ENCODE measurements at places on chromosomes 12 and 14.

DNA sequence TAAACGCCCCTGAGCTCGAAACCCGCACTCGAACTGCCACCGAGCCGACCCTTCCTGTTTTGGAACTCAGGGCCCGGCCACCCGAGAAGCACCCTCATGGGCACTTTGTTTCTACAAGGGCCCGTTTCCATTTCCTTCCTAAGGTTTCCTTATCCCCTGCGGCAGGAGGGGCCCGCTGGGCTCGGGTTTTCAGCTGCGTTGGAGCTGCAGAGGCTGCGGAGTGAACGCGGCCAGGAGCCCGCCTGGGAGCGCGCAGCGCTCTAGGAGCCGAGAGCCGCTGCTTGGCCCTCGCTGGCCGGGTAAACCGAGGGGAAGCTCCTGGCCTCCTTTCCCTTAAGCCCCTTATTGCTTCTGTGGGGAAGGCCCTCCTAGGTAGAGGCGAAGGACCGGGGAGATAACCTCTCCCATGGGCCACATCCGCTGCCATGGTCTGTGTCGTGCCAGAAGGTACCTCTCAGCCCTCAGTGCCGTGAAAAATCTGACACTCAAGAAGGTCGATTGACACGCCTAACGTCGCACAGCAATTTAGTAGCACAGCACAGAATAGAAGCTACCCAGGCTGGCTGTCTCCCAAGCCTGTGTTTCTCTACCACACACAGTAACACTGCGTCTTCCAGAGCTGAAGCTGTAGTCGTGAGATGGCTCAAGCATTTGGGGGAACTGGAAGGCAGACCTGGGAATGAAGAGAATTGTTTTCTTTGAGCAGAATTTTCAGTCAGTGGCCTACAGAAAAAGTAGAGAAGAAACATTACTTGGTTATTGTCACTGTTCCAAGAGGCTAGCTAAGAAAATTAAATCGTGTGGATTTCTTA is 12.9 kb upstream of the CALM1 start:
- peak; percentile 52 for DNase-seq

GRCh38 chr12:93358821-93359220 is 18.9 kb upstream of the NUDT4 start:
- no peak for DNase-seq

DNA sequence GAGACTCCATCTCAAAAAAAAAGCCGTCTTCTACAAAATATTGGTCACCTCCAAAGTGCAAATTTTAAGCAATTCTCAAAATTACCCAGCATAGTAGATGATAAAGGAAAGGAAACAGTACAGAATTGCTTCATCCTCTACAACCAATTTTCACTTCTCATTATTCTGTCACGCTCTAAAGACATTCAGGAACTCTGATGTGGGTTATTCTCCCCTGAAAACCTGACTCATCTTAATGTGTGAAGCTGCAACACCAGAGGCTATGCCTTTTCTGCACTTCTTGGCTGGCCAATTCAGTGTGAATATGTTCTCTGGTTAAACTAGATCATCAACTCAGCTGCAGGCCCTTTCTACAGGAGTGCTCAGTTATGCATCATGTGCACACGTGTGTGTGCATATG is 11.0 kb downstream of the PTGER2 start:
- DNase-seq, result no peak

DNA sequence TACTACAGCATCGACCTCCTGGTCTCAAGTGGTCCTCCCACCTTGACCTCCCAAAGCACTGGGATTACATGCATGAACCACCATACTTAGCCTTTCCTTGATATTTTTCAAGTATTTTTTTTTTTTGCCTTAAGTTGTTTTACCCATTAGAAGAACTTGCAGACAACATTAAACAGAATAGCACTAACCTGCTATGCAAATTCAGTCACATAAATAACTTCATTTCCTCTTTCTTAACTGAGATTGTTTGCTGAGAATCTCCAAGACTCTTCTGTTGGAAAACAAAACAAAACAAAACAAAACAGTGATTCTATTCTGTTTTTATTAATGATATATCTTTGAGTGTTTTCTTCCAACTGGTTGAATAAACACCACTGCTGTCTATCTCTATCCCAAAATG is 115.9 kb upstream of the IFNG-AS1 start:
- DNase-seq, result no peak

GRCh38 chr14:79971330-79971729 is 240.0 kb downstream of the DIO2 start:
- no peak for DNase-seq

- DNase-seq, result peak; percentile 14
Measured at GRCh38 chr12:110012137-110012536, 12.9 kb downstream of the ANKRD13A start.

- no peak for DNase-seq
Measured at GRCh38 chr14:73712540-73713180, 1.5 kb downstream of the PNMA1 start.

GRCh38 chr14:88212691-88213090 is 110.4 kb downstream of the KCNK10 start:
- DNase-seq, result no peak

DNA sequence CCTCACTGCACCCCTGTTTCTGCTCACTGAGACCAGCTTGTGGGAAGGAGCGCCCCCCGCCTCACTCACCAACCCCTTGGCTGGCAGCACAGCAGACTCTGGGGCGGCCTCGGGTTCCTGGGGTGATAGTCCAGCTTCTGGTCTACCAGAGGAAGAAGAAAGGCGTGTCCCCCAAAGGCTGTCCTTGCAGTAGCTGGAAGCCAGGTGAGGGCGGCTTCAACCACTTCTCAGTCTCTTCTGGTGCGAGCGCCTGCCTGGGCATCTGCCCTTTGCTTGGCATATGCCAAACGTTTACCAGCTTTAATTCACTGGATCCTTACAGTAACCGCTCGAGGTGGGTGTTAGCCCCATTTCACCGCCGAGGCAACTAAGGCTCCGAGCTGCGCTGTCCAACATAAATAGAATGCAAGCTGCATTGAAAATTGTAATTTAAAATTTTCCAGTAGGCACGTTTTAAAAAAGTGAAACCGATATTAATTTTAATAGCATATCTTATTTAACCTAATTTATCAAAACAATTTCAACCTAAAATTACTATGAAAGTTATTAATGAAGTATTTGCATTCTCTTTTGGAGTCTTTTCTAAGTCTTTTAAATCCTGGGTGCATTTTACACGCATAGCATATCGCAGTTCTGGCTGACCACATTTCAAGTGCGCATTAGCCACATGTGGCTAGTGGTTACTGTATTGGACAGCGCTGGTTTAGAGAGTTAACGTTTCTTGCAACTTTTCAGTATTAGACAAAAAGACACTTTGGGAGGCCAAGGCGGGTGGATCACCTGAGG is 872 bp downstream of the FAM177A1 start:
- no peak for DNase-seq

GRCh38 chr12:132583411-132583710 is 27.0 kb downstream of the LRCOL1 start:
- no peak for DNase-seq

DNA sequence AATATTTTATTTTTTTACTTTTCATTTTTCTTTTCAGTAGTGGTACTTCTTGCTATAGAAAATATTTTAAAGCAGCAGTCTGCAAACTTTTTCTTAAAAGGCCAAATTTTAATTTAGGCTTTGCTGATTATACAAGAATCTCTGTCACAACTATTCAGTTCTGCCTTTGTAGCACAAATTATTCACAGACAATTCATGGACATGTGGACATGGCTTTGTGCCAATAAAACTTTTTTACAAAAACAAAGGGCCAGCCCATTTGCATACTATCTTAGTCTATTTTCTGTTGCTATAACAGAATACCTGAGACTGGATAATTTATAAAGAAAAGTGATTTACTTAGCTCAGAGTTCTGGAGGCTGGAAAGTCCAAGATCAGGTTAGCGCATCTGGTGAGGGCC is 17.1 kb downstream of the LLPH start:
- DNase-seq, result no peak

- DNase-seq, result no peak
Measured at GRCh38 chr14:99554757-99555531, 49.1 kb downstream of the CCDC85C start.

All from activated CD4-positive, alpha-beta T cell treated with anti-CD3 and anti-CD28 coated beads, Interleukin-2, amount 50 U/mL, for 1 hour (primary cell).